ENCODE measurements at places on chromosomes 5 and 9.
A peak's percentile ranks its signal among the peaks of the same experiment; 100 is the strongest.

DNA sequence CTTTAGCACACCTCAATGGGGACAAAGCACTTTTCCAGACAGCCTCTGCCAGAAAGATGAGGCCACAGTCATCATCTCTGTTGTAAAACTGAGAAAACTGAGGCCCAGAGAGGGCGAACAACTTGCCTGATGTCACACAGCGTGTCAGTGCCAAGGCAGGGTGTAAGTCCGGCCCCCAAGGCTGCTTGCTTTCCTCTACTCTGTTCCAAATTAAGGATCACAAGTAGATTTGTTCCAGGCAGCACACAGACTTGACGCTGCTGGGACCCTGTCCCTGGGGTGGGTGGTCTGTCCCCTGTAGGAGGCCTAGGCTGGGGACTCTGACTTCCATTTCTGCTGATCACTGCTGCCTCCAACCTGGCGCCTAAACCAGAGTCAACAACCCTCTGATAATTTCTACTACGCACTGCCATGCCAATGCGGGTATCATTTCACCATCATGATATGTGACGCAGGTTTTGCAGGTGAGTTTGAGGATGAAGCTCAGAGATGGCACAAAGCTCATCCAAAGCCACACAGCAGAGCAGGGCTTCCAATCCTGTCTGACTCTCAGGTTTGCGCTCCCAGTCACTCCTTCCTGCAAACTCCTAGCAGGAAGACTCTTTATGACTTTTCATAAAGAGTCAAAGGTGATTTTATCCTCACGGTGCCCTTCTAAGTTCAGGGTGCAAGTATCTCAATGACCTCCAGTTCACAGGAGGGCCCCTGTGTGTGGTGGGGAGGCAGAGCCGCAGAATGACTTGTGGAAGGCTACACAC, 13.5 kb upstream of the RALGDS start:
- H3K4me1 ChIP-seq = peaks cover 50% of the 10 kb centered on the region
- no peak for DNase-seq
- H3K27ac ChIP-seq = peak overlapping the region; percentile 85

DNA sequence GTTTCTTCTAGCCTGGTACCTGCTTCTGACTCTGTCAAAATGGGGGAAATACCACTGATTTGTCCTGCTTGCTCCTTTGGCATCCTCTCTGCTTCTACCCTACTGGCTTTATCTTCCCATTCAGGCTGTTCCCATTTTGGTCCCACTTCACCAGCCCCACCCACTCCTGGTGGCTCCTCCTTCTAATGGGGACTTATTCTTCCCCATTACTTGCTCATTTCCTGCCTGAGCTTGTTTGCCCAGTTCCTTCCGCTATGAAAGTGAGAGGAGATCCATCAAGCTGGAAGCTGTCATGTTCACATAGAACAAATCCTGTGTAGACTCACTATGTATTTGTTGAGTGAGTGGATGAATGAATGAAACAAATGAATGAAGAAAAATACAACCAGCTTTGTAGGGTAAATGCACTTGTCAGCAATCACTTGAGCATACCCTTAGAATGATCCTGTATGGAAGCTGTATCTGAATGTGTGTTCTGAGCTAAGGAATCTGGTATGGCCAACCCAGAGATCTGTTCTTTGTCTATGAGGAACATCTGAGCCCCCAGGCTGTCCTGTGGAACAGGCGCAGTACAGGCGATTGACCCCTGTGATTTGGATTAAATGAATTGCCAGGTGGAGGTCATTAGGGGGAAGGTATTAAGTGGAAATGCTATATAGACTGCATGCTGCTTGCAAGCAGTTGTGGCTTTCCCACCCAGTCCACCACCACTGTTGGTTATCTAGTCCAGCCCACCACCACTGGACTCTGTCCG, 89.5 kb downstream of the APBA1 start:
- DNase-seq = peak; percentile 17
- peaks cover 10% of the 10 kb centered on the region for H3K4me1 ChIP-seq
- no peaks in the 10 kb centered on the region for H3K36me3 ChIP-seq
- no peaks in the 10 kb centered on the region for H3K27me3 ChIP-seq
- H3K27ac ChIP-seq = no peak overlapping the region

- no peaks in the 10 kb centered on the region for H3K4me1 ChIP-seq
- no peak for DNase-seq
- H3K27ac ChIP-seq = no peak overlapping the region
- no peaks in the 10 kb centered on the region for H3K36me3 ChIP-seq
Observed at GRCh38 chr5:107247427-107247826, 423.3 kb downstream of the EFNA5 start.

DNA sequence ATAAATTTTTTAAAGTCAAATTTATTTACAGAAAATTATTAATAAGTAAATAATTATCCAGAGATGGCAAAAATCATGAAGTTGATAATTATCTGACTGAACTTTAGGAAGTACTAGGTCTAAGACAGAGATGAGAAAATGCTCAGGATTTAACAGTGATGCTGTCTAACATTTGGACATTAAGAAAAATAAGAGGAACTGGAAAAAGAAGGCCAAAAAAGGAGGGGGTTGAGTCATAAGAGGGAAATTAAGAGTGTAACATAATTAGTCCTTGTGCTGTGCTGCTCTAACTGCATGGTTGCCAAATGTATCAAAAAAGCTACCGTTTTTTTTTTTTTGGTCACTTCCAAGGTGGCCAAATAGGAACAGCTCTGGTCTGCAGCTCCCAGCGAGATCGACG, 35.4 kb upstream of the TUT7 start:
- H3K27me3 ChIP-seq = no peaks in the 10 kb centered on the region
- H3K4me1 ChIP-seq = no peaks in the 10 kb centered on the region
- H3K4me3 ChIP-seq = no peak overlapping the region
- no peak for DNase-seq
- H3K36me3 ChIP-seq = no peaks in the 10 kb centered on the region
- no peak overlapping the region for H3K27ac ChIP-seq

GRCh38 chr9:10204276-10204675, 408.5 kb downstream of the PTPRD start:
- H3K27me3 ChIP-seq = no peaks in the 10 kb centered on the region
- DNase-seq = no peak
- H3K4me1 ChIP-seq = no peaks in the 10 kb centered on the region
- H3K36me3 ChIP-seq = no peaks in the 10 kb centered on the region

DNA sequence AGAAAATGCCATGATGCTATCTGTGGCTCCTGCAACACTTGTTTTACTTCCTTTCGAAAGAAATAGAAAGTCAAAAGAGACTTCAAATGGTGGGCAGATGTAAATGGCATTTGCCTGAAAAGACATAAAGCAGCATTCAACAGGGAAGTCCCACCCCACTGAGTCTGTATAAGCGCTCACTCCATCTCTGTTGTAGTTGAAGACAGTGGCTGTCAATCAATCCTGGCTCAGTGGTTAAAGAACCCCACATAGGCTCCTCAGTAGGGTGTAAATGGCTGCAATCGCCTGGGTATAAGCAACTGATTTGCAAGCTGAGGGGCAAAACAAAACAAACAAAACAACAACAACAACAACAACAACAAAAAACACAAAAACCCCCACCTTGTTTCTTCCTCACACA, 158.7 kb downstream of the EFNA5 start:
- H3K4me3 ChIP-seq = no peak overlapping the region
- H3K27me3 ChIP-seq = no peaks in the 10 kb centered on the region
- H3K4me1 ChIP-seq = peaks cover 16% of the 10 kb centered on the region
- H3K27ac ChIP-seq = peak overlapping the region; percentile 20

Data from mesenchymal stem cell (in vitro differentiated cells and primary cell).